ENCODE measurements at places on chromosomes 3 and 15.

DNA sequence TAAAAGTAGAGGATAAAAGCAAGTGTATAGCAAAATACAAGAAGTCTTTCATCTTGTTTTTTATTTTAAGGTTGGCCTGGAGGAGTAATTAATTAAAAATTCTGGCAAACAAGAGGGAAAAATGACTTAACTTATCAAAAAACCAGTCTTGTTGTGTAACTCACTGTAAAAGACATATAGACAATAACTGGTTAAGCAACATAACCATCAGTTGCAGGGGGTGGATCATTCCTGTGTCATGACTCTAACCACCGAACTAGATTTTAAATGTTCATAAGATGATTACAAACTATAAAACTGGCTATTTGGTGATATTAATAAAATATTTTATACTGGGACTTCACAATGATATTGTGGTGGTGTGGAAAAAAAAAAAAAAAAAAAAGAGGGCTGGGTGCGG, 130.6 kb downstream of the STAG1 start:
- DNase-seq = no peak

DNA sequence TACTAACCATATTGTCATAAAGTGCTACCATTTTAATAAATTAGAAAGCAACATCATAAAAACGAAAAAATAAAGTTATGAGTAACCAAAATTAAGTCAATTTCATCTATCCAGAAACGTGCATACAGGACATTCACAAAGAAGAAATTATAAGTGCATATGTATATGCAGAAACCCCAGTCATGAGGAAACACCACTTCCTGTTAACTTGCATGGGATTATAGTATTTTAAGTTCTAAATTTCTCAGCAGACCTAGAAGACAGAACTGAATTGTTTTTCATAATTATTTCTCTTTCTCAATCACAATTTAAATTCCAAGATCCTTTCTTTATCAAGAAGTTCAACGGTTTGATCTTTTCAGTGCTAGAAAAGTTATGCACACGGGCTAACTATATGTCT, 1.4 kb upstream of the KBTBD8 start:
- DNase-seq = no peak

DNA sequence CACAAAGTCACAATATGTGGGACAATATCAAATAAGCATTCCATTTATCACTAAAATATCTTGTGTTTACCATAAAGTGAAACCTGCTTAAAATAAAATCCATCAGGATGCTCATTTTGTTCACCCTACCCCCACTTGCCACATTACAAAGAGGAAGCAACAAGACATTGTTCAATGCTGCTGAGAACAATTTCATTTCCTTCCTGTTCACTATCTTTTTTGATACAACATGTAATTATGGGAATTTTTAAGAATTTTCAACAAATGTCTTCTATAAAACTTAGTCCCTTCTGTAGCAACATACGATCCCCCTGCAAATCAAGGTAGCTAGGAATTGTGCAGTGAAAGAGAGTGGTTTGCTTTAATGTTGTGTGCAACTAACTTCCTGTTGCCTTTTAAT, 34.9 kb upstream of the GPR160 start:
- DNase-seq = no peak

DNA sequence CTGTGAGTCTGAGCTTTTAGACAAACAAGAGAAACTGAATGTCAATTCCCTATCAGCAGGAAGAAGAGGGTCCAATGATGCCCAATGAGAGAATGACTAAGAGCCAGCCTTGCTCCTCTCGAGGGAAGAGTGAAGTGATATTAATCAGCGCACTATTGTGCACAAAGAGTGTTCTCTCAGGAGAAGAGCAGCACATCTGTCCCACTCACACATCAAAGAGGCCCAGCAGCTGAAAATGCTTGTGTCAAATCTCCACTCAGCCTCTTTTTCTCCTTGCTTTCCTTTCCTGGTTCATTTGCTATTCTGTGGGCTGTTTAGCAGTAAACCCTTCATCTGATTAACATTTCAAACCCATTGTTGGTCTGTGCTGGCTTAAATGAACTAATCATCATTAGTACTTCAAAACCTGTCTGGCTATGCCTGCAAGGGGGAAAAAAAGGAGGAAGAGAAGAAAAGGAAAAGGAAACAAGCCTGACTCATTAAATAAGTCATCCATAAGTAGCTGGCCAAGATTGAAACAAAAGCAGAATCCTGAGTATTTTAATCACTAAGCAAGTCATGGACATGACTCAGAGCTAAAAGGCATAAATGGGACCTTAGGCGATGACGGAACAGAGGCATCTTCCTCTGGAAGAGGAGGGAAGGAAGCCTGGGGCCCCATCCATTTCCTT, 912.7 kb downstream of the TUSC7 start:
- no peak for DNase-seq

DNA sequence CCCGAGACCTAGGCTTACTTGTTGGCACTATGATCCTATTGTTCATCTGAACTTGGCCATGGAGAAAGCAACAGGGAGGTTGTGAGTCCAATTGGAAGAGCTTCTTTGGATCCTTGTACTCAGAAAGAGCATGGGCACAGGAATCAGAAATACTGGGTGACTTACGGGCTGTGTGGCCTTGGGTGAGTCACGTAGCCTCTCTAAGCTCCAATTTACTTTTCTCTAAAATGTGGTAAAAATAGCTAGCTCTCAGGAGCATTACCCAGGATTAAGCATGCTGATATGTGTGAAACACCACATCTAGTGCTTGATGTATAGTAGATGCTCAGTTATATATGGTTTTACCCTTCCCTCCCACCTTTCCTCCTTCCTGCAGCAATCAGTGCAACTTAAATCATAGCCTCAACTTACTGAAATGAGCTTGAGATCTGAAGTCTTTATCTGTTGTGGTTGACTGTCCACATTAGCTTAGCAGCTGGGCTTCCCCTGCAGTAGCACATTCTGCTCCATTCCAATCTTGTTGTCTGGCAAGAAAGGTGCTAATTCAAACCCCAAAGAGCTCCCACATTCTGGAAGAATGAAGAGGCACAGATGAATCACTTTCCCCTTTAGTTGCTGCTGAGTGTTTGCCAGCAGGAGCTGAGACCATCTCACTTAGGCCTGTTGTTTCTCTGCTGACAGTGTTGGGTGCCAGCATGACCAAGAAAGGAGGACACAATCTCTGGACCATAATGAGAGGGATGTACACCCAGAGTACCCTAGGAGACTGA, 299.1 kb upstream of the TRIM42 start:
- DNase-seq = no peak

DNA sequence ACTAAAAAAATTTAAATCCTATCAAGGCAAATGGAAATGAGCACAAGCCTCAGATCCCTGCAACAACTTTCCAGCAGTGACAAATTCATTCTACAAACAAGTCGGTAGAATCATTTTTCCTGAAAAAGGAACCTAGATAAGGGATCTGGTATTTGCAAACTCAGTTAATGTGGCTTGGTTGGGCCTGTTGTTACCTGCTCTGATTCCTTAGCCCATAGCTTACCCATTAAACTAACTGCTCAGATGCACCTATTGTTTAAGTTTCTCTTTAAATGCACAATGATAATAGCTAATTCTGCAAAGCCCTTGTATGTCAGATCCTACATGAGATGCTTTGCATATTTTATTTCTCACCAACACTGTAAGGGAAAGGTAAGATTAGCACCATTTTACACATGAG, 377.4 kb upstream of the RGMA start:
- DNase-seq = no peak

DNA sequence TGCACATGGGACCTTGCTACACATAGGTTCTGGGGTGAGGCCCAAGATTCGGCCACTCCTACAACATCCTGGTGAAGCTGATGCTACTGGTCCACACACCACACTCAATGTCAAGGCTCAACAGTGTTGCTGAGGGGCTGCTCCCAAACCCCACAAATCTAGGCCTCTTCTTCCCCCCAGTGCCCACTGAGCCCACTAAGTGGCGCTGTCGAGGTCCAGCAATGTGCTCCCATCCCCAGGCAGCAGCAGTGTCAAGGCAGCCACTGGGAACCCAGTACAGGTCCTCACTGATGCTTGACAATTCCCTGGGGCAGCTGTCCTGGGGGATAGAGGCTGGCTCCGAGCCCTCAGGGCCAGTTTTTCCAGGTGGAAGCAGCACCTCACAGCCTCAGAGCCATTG, 21.5 kb downstream of the SCN5A start:
- DNase-seq = no peak

DNA sequence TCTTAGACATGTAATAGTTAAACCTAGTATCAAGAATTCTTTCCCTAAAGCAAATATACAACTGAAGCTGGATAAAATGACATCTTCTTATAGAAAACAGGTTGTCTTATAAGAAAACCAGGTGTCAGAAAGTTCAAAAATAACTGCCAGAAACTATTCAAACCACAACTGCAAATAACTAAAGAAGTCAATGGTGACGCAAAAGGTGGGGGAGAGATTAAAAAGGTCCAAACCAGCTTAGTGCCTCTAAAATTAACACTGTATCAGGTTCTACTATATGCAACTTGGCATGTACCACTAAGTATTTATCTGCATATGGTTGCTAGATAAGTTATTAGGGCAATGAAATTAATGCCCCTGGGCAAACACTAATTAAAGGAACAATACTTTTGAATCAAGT, 136.8 kb downstream of the TBL1XR1 start:
- DNase-seq = no peak

DNA sequence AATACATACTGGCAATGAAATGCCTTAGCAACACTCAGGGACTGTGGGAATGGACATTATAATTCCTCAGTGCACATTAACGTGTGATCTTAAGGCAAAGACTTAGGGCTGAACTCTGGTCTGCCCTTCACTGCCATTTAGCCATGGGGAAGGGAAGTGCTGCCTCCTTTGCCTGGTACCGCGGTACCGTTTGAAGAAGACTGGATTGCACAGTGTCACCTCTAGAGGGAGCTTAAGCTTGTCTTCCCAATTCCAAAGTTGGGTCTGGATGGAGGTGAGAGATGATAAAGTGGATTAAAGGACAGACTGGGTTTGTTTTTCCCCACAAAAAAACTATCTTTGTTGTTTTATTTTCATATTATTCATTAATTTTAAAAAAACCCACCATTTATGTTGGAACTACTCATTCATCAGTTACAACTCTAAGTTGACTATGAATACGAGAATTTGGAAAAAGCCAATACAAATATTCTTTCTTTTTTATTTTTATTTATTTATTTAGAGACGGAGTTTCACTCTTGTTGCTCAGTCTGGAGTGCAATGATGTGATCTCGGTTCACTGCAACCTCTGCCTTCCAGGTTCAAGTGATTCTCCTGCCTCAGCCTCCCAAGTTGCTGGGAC, 60.0 kb upstream of the SYN2 start:
- no peak for DNase-seq

DNA sequence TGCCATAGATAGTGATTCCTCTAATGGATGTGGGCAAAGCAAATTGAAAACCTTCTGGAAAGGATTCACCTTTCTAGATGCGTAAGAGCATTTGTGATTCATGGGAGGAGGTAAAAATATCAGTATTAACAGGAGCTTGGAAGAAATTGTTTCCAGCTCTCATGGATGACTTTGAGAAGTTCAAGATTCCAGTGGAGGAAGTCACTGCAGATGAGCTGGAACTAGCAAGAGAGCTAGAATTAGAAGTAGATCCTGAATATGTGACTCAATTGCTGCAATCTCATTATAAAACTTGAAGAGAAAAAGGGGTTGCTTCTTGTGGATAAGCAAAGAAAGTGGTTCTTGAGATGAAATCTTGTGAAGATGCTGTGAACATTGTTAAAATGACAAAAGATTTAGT, 88.0 kb upstream of the ACKR4 start:
- no peak for DNase-seq

GRCh38 chr3:194933465-194933864, 247.8 kb downstream of the FAM43A start:
- no peak for DNase-seq

- no peak for DNase-seq
These were observed 38.2 kb downstream of the B3GALNT1 start for GRCh38 chr3:161066930-161067329.

DNA sequence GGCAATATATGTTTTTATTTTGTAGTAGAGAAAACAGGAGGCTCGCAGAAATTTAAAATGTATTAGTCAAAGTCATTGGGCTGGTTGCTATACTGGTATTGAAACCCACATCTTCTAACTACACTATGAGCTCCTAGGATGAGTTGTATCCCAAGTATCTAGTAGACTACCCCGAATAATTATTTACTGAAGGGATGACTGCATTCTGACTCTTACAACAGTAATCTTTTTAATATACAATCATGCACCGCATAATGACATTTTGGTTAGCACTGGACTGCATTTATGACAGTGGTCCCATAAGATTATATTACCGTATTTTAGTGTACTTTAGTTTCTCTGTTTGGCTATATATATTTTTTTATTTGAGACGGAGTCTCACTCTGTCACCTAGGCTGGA, 15.3 kb downstream of the PIGB start:
- DNase-seq = no peak

GRCh38 chr3:25027650-25028049, 400.4 kb upstream of the RARB start:
- DNase-seq = no peak

GRCh38 chr3:144112437-144112836, 140.8 kb downstream of the DIPK2A start:
- no peak for DNase-seq

DNA sequence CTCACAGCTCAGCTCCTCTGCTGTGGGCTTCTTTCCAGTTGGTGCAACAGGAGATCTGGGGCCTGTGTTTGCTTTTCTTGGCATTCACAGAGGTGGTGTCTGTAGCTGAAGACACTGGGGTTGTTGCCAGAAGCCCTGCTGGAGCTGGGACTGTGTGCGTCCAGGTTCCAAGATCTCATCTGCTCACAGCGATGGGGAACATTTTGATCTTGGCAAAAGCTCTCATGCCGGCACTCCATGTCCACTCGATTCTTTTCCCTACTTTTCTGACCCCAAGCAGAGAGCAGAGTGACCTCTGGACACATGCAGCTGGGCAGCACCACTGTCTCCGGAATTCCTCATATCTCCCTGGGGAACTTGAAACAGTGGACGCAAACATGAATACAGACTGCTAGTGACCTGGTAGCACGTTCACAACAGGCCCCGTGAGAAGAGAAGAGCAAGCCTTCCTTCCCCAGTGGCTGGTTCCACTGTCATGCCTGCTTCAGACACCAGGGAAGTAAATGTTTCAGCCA, 36.1 kb upstream of the MECOM start:
- DNase-seq = no peak

- DNase-seq = no peak
These were observed 182.1 kb downstream of the ARRDC4 start for GRCh38 chr15:98142572-98142971.

DNA sequence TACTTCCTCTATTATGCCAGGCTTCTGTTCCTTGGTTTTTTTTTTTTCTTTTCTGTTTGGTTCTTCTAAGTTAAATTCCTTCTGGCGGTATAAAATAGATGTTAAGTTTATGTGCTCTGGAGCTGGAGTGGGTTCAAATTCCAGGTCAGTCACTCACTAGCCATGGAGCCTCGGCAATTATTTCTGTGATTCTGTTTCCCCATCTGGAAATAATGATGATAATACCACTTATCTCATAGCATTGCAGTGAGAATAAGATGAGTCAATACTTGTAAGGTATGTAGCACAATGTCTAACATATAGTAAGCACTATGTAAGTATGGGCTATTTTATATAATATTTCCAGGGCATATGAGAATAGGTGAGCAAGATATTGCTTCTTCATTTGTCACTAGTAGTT, 33.2 kb upstream of the ZDHHC23 start:
- no peak for DNase-seq

- no peak for DNase-seq
These were observed 356.5 kb upstream of the IL12A start for GRCh38 chr3:159632128-159632527.

- no peak for DNase-seq
These were observed 195.8 kb downstream of the SHQ1 start for GRCh38 chr3:72652395-72652794.
